ENCODE measurements at places on chromosomes 4 and X. TPM values are rescaled to one million over a fixed set of nuclear protein-coding genes. Genes with fewer than 3 reads are reported as not detected.

The CXXC4 gene
- total RNA-seq, result 2.4 TPM

The PNMA5 gene
- 0.13 TPM for total RNA-seq

The SLITRK4 gene
- not detected for total RNA-seq

The SPINK2 gene
- 0.92 TPM for total RNA-seq

The GABRG1 gene
- total RNA-seq, result 0.17 TPM

The TLR10 gene
- total RNA-seq, result 0.30 TPM

The TCP11X2 gene
- total RNA-seq, result 0.82 TPM

The HPSE gene
- total RNA-seq, result 3.7 TPM

The INPP4B gene
- total RNA-seq, result 0.92 TPM

The FHIP1A gene
- total RNA-seq, result 68.6 TPM

The XAGE2 gene
- total RNA-seq, result not detected

The PAGE2B gene
- 0.92 TPM for total RNA-seq

The UBQLN2 gene
- total RNA-seq, result 28.4 TPM

The F9 gene
- 0.18 TPM for total RNA-seq

The GAB3 gene
- 1.0 TPM for total RNA-seq

The USP51 gene
- total RNA-seq, result 6.4 TPM

The CTAG2 gene
- total RNA-seq, result not detected

The AGA gene
- total RNA-seq, result 9.3 TPM

The KLB gene
- 0.14 TPM for total RNA-seq

The CENPC gene
- total RNA-seq, result 20.3 TPM

The FATE1 gene
- total RNA-seq, result not detected

The SERTM2 gene
- 0.18 TPM for total RNA-seq

The TNMD gene
- total RNA-seq, result 2.8 TPM

The TRIM75 gene
- total RNA-seq, result not detected

The SMIM43 gene
- total RNA-seq, result 0.33 TPM

The LIMCH1 gene
- total RNA-seq, result 0.92 TPM

The RBMXL3 gene
- not detected for total RNA-seq

The NSG1 gene
- 22.3 TPM for total RNA-seq

The GAGE12E gene
- not detected for total RNA-seq

The PCDH7 gene
- 2.4 TPM for total RNA-seq

The GAK gene
- 121 TPM for total RNA-seq
